Suprapubic skin (tissue), 4 donors: ENCODE measurements at places on chromosomes 12 and 14. TPM values are rescaled to one million over a fixed set of nuclear protein-coding genes. Genes with fewer than 3 reads are reported as not detected.
A peak's percentile ranks its signal among the peaks of the same experiment; 100 is the strongest.

GRCh38 chr14:86723254-86723624 lies 1193.3 kb downstream of the FLRT2 start:
- H3K27me3 ChIP-seq: no peaks in the 10 kb centered on the region
- H3K36me3 ChIP-seq: no peaks in the 10 kb centered on the region
- no peak overlapping the region for H3K27ac ChIP-seq
- no peak for DNase-seq
- H3K4me3 ChIP-seq: no peak overlapping the region

Gene KRT3
- not detected for total RNA-seq

DNA sequence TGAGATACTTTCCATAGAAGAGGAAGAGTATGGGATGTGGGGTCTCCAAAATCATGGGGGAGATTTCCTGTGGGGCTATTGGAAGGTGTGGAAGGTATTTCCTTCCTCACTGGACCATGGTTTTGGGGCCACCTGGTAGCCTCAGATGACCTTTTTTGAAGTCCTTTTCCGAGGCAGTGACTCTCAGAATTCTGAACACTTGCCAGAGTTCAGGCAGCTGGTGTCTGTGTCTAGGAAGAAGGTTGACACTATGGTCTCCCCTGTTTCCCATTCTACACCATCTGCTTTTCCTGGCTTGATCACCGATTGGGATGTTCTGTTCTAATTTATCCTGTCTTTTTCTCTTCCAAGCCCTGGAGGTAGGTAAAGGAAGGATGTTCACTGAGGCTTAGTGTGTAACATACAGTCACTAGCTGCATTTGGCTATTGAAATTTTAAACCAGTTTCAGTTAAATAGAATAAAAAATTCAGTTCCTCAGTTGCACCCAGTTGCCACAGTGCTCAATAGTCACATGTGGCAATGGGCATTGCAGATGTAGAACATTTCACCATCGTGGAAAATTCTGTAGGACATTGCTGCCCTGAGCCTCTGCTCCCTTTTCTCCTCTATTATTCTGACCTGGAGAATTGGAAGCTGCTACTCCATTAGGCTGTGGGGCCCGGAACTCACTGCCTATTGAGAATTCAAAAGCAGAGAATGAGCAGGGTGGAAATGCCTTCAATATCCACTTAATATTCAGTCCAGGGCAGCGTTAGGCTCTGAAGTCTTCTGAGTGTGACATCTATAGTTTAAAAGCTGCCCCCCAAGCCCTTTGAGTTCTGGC lies 11.0 kb upstream of the PLEKHG3 start:
- H3K27me3 ChIP-seq: no peaks in the 10 kb centered on the region
- peak; percentile 33 for DNase-seq
- no peak overlapping the region for H3K27ac ChIP-seq
- H3K4me3 ChIP-seq: no peak overlapping the region
- peaks cover 25% of the 10 kb centered on the region for H3K4me1 ChIP-seq
- no peaks in the 10 kb centered on the region for H3K36me3 ChIP-seq

- no peaks in the 10 kb centered on the region for H3K36me3 ChIP-seq
- peaks cover 3% of the 10 kb centered on the region for H3K27me3 ChIP-seq
- peak overlapping the region; percentile 91 for H3K27ac ChIP-seq
- DNase-seq: no peak
- no peak overlapping the region for H3K4me3 ChIP-seq
Observed at GRCh38 chr12:52686756-52687487, 6.7 kb upstream of the KRT1 start.

- no peak overlapping the region for H3K4me3 ChIP-seq
- H3K4me1 ChIP-seq: no peaks in the 10 kb centered on the region
- no peaks in the 10 kb centered on the region for H3K36me3 ChIP-seq
- no peak for DNase-seq
Observed at GRCh38 chr14:104001003-104001402, 58.7 kb upstream of the RD3L start.

Gene KRT71
- total RNA-seq: 85.9 TPM

DNA sequence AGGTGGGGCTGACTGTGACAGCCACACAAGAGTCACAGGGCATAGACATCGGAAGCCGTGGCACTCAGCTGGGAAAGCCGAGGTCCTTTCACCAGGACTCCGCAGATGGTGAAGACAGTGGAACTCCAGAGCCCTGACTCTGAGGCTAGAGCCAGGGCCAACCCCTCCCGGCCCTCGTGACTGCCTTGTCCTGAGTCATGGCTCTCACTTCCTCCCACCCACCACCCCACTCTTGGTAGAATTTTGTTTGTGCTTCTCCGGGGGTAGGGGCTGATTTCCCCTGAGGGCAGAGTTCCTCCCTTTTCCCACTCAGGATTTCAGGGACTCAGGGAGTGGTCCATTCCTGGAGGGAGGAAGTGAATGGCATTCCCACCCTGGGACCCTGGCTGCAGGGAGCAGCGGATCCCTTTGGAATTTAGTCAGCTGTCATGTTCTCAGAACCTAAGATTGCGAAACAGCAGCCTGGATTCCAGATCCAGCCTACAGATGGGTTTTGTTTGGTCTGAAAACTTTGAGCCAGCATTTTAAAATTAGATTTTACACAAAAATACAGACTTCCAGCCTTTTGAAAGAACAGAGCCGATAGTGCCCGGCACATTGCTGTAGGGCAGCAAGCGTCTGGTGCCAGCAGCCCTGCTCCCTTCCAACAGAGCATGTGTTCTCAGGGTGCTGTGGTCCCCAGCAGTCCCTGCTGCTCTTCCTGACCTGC lies 50.7 kb downstream of the TPCN1 start:
- H3K27me3 ChIP-seq: no peaks in the 10 kb centered on the region
- peak overlapping the region; percentile 81 for H3K27ac ChIP-seq
- H3K4me1 ChIP-seq: peaks cover 26% of the 10 kb centered on the region
- H3K36me3 ChIP-seq: peaks cover 64% of the 10 kb centered on the region
